ENCODE measurements at places on chromosomes 1 and 21.

DNA sequence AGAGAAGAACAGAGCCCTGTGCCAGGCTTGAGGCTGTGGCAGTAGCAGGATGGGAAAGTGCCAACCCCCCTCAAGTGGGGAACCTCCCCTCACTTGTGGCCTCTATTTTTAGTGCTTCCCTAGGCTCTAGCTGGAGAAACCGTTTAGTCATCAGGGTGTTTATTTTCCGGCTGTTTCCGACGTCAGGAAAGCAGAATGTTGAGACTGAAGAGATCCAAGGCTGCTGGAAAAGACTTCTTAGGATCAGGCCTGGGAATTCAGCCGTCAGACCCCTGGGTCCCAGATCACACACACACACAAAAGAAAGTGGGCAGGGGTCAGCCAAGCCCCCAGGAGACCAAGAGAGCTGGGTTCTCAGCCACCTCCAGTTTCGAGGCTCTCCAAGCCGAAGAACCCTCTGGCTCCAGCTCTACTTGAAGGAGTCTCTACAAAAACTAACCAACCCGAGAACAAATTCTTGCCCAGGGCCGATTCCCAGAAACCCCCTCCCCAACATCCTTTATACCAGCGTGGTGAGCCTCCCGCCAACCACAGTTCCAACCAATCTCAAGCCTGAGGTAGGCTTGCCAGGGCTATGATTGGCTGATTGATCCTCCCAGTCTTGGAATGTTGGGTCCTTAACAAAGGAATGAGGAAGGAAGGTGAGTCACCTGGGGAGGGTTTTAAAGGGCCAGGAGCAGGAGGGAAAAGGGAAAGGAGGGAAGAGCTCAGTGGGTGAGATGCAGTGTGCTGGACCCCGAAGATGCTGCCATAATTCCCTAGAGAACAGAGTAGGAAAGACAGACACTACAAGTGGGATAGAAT lies 2.5 kb upstream of the MEF2D start:
- DNase-seq: no peak

DNA sequence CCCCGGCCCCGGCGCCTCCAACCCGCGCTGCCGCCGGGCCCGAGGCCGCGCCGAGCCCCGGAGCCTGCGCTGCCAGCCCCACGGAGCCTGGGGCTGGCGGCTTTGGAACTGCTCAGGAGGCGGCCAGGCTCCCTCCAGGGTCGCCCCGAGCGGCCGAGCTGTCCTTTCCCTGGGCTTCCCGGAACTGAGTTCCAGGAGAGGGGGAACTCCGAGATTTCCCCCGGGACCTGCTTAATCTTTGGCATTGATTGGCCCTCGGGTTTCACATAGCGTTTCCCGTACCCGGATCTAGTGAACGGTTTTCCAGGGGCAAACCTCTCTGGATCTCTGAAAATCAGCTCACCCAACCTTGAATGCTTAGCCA lies 504 bp downstream of the H6PD start:
- DNase-seq: no peak

GRCh38 chr1:67085326-67085725 lies 31.4 kb upstream of the SLC35D1 start:
- no peak for DNase-seq

DNA sequence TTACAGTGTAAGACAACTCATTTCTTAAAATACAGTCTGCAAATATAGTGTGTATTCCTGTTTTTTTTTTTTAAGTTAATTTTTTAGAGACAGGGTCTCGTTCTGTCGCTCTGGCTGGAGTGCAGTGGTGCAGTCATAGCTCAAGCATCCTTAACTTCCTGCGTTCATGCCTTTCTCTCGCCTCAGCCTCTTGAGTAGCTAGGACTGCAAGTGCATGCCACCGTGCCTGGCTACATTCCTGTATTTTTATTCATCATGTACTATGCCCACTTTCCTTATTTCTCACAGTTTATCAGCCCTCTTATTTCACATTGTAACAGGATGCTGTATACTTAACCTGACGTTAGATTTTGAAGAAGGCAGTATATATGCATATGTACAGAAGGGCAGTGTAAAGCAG lies 26.7 kb downstream of the MIER1 start:
- no peak for DNase-seq

GRCh38 chr1:79646880-79647279 lies 640.4 kb upstream of the ADGRL4 start:
- DNase-seq: no peak

GRCh38 chr1:46301808-46302640 lies 1.4 kb downstream of the LRRC41 start:
- DNase-seq: no peak

DNA sequence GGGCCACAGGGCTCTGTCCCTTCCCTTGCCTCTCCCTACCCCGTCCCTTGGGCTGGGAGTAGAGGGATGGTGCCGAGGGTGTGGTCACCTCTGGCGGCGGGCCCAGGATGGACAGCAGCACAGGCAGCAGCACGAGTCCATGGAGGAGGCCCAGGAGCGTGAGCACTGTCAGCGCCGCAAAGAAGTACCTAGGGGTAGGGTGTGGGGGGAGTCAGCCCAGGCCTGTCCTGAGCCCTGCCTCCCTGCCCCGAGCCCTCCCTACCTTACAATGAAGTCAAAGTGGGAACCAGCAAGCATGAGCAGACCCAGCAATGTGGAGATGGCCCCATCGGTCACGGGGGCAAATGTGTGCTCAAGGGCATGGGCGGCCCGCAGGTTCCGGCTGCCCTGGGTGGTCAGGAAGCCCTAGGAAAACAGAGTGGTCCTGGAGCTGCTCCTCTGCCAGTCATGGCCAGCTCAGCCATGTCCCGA lies 14.7 kb downstream of the BTBD19 start:
- DNase-seq: no peak

GRCh38 chr1:150352866-150353265 lies 11.1 kb upstream of the RPRD2 start:
- no peak for DNase-seq

DNA sequence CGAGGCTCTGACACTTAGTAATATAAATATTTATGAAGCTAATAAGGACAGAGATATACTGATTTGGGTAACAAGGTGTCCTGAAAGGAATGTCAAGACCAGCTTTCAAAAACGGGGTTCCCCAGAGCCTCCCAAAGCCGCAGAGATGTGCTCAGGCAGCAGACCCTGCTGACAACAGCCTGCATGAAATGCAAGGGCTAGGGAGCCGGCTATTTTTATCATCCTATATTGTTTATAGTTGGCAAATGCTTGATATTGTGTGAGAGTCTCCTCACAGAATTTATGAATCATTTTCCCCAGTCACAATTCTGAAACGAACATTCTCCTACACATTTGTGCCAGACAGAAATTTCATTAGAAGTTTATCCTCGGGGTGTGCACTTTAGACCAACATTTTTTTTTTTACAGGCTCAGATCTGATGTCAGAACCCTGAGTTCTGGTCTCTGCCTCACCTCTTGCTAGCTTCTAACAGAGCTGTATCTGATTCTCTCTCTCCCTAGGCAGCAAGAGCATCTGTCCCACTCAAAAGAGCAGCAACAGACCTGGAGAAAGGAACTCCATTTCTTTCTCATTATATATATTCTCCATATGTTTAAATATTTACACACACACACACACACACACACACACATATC lies 302.3 kb upstream of the PLD5 start:
- no peak for DNase-seq

DNA sequence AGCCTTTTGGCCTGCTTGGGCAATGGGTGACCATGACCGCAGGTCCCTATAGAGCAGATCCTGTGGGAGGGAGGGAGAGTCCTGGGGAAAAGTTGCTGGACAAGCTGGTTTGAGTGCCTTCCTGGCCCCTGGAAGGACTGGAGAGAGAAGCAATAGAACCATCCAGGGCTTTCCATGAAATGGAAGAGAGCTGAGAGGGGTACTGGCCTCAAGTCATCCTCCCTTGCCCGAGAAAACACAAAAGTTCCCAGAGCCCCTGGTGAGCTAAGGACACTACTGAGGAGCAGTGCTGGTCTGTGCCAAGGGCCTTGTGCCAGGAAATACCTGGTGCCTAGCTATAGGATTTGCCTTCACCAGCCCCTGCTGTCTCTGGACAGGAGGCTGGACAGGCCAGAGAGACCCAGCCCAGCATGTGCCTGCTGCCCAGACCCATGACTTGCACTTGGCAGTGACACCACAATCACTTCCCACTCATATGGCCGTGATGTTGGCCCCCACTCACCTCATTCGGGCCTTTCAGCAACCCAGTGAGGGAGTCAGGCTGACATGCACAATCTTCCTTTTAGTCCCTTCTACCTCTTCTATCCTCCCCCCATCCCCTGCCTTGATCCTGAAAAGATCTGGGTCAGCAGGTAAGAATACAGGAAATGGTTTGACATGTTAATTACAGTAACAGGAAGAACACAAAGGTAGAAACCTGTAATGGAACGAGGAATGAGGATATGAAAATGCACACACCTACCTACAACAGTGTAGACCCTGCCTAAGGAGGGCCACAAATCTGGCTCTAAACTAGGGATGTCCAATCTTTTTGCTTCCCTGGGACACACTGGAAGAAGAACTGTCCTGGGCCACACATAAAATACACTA lies 7.0 kb downstream of the SH3BP5L start:
- no peak for DNase-seq

GRCh38 chr21:42746240-42746592 lies 92.8 kb downstream of the PDE9A start:
- no peak for DNase-seq

Data from NCI-H2029 treated with DMSO at 0.1 percent for 48 hours (cell line).